ENCODE measurements at places on chromosomes 6 and 20.

- DNase-seq, result no peak
These were observed 421.8 kb downstream of the EYS start for GRCh38 chr6:65285275-65285674.

- peak; percentile 27 for DNase-seq
These were observed 110.5 kb downstream of the ANKRD60 start for GRCh38 chr20:58117944-58118343.

DNA sequence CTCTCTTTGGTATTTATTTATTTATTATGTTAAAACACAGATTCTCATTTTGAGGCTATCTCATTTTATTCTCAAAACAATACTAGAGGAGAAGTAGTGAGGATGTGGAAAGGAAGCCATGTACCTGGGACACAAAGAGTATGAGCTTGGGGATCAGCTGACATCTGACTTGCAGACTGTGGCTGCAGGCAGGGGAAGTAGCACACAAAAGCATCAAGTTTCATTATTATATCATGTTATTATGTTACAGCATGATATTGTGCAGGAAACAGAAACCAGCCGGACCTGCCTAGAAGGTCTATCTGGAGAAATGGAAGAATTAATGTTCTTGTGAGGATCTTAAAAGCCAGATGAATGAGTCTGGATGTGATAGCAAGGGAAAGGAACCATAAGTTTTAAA, 248.2 kb downstream of the KHDC1L start:
- peak; percentile 58 for DNase-seq

- peak; percentile 73 for DNase-seq
These were observed 40.4 kb upstream of the TINAG start for GRCh38 chr6:54267798-54268197.
